Cortex of kidney (tissue), 1 donor: ENCODE measurements at places on chromosomes 11 and 22.

- DNase-seq: no peak
These were observed 16.8 kb downstream of the OR56B4 start for GRCh38 chr11:6124245-6124644.

- no peak for DNase-seq
These were observed 67.1 kb upstream of the TSPAN18 start for GRCh38 chr11:44659641-44660040.

DNA sequence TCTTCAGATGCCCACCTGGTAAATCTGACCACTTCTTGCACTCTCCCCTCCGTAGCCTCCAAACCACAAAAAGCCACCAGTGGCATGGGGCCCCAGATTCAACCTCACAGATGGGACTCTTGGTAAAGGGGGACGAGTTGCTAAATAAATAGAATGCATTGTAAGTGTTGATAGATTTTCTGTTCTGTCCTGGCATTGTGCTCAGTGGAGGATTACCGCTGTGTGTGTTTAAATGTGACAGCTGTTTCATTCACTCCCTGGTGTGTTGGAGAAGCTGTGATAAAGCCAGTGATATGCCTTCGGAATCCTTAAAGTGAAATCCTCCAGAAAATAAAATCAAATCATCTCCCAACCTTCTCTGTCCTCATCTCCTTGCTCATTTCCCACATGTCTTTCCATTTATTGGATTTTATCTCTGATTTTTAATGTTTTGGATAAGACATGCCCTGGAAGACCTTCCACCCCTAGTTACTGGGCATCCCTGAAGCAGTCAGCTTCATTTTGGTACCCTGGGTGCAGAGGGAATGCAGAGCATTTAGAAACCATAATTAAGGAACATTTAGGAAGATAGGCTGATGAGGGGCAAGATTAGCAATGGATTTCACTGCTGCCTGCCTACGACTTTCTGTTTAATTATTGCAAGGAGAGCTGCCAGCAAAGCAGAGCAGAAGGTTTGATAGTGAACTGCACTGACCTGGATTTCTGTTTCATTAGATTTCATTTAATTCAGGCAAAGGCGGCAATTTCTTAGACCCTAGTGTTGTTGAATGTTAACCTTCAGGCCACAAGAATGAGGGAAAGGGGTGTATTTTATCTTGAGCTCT, 460.9 kb upstream of the KIRREL3 start:
- DNase-seq: no peak

DNA sequence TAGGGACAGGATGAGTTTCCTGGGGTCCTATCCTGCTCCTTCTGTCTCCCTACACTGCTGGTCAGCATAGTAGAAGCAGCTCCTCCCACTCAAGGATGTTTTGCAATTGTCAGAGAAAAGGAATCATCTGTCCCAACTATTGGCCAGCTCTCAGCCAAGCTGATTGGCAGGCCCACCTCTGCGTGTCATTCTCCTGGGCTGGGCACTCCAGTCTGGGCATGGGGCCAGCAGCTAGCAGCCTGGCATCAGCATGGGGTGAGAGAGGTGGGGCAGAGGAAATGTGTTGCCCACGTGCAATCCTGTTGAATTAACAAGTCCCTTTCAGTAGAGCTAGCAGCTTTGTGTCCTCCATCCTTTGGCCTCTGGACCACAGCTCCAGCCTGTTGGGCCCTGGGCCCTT, 14.1 kb downstream of the ANKK1 start:
- no peak for DNase-seq

- DNase-seq: no peak
These were observed 9.1 kb upstream of the CCDC179 start for GRCh38 chr11:22869325-22869724.
